ENCODE measurements at places on chromosomes 16 and 17. TPM values are rescaled to one million over a fixed set of nuclear protein-coding genes. Genes with fewer than 3 reads are reported as not detected.

DNA sequence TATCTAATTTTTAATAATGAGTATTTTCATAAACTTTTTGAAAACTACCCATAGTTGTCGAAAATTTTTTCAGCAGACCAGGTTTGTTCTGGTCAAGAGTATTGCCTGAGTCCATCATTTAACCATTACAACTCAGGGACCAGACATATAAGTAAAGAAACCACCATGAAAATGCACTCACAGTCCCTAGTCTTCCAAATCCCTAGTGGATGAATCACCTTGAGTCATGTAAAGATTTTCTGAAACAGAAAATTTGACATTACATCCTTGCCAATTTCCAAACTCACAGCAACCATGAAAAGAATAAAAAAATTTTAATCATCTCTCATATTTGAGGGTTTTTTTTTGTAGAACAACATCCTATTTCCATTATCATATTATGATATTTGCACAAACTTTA is 1337.5 kb upstream of the CDH8 start:
- H3K4me1 ChIP-seq: peaks cover 3% of the 10 kb centered on the region
- no peak for DNase-seq
- no peaks in the 10 kb centered on the region for H3K27me3 ChIP-seq
- H3K27ac ChIP-seq: no peak overlapping the region
- no peaks in the 10 kb centered on the region for H3K36me3 ChIP-seq

Gene PITPNM3
- total RNA-seq: 1.4 TPM

- H3K4me1 ChIP-seq: peaks cover 26% of the 10 kb centered on the region
- DNase-seq: no peak
- H3K27ac ChIP-seq: no peak overlapping the region
- H3K36me3 ChIP-seq: peaks cover 2% of the 10 kb centered on the region
These were observed 324.7 kb downstream of the BCAS3 start for GRCh38 chr17:61002316-61002736.

Gene CCL2
- total RNA-seq: 3.9 TPM

Gene CPHXL2
- not detected for total RNA-seq

Gene DNAI2
- total RNA-seq: not detected

DNA sequence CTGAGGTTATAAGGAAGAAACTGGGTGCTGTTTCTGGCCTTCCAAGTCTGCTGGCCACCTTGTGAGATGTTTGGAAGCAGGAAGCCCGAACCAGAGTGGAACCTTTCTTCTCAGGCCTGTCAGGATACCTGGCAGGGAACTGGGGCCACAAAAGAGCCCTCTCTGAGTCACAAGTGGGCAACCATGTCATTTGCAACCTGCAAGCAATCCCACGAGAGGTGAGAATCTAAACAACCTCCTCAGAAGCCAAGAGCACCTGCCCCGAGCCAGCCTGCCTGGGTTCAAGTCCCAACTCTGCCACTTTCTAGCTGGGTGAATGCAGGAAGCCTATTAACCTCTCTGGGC is 3.3 kb downstream of the COTL1 start:
- H3K4me3 ChIP-seq: peak overlapping the region; percentile 82
- peak overlapping the region; percentile 92 for H3K27ac ChIP-seq
- peaks cover 66% of the 10 kb centered on the region for H3K4me1 ChIP-seq
- peaks cover 12% of the 10 kb centered on the region for H3K36me3 ChIP-seq

GRCh38 chr16:66471264-66471663 is 44.2 kb downstream of the BEAN1 start:
- peaks cover 10% of the 10 kb centered on the region for H3K27me3 ChIP-seq
- no peak for DNase-seq
- H3K4me3 ChIP-seq: no peak overlapping the region
- no peak overlapping the region for H3K27ac ChIP-seq
- H3K36me3 ChIP-seq: no peaks in the 10 kb centered on the region

- H3K36me3 ChIP-seq: no peaks in the 10 kb centered on the region
- no peak for DNase-seq
- H3K27me3 ChIP-seq: no peaks in the 10 kb centered on the region
- H3K4me3 ChIP-seq: peak overlapping the region; percentile 63
- peak overlapping the region; percentile 37 for H3K27ac ChIP-seq
These were observed 4.3 kb upstream of the PGS1 start for GRCh38 chr17:78374189-78374588.

DNA sequence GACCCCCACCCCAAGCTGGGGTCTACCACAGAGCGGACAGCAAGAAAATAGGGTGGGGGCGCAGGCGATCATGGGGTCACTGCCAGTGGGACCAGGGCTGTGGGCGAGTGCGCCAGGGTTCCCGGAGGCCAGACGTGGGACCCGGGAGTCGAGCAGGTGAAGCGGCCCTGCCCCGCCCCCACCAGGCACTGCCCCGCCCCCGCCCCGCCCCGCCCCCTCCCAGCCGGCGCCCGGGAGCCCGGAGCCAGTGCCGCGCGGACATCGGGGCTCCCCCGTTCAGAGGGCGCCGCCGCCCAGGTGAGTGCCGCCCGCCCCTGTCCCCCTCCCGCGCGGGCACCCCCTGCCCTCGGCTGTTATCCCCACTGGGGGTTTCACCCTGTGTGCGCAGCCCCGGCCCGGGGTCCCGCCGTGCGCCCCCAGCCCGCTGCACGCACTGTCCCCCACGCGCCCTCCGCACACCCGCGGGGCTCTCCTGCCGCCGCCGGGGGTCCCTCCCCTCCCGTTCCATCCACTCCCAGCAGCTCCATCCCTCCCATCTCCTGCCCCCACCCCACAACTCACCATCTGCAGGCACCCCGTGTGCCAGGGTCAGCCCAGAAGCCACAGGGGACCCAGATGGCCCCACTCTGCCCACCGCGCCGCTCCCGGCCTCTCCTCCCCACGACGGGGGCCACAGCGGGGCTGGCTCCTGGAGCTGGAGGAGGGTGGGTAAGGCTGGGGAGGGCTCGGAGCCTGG is at the start of gene SSTR5:
SSTR5 (plus strand) TSS at position 222 of the 736 bp plus-strand sequence. CDS start 6,122 bp downstream, outside the sequence.
- peaks cover 14% of the 10 kb centered on the region for H3K4me1 ChIP-seq
- no peak within 1 kb of the TSS for H3K4me3 ChIP-seq
- H3K36me3 ChIP-seq: no peaks in the 10 kb centered on the region
- H3K27me3 ChIP-seq: peaks cover 56% of the 10 kb centered on the region
- H3K27ac ChIP-seq: no peak within 1 kb of the TSS
- no peak for DNase-seq

GRCh38 chr16:31354394-31355291 is at the start of gene ITGAX:
Gene ITGAX, plus strand, starts transcription at chr16:31355176. Its CDS starts 79 bp downstream, at chr16:31355255.
- H3K4me1 ChIP-seq: no peaks in the 10 kb centered on the region
- no peaks in the 10 kb centered on the region for H3K36me3 ChIP-seq
- DNase-seq: no peak
- H3K27me3 ChIP-seq: peaks cover 8% of the 10 kb centered on the region
- peak within 1 kb of the TSS; percentile 71 for H3K27ac ChIP-seq

DNA sequence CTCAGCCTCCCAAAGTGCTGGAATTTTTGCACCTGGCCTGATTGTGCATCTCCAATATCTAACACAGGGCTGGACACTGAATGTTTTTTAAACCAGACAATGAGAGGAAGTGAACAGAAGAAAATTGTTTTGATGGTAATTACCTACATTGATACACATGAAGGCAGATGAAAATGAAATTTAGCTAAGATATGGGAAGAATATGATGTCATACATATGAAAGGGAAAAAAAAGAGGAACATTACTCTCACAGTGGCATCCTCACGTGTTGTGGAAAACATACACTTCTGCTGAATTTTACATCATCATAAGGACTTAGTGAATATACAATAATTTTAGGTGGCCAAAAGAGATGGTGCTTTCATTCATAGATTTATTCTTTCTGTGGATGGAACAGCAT is 111.7 kb downstream of the SYCE1L start:
- H3K36me3 ChIP-seq: no peaks in the 10 kb centered on the region
- no peak for DNase-seq
- H3K4me3 ChIP-seq: no peak overlapping the region
- no peak overlapping the region for H3K27ac ChIP-seq
- no peaks in the 10 kb centered on the region for H3K4me1 ChIP-seq
- H3K27me3 ChIP-seq: peaks cover 2% of the 10 kb centered on the region

- H3K27ac ChIP-seq: peak overlapping the region; percentile 27
- DNase-seq: no peak
These were observed 165.9 kb downstream of the CCDC182 start for GRCh38 chr17:57579245-57579644.

Gene TPPP3
- 4.7 TPM for total RNA-seq

Gene ETV4
- total RNA-seq: 55.0 TPM

- no peak overlapping the region for H3K4me3 ChIP-seq
- H3K27me3 ChIP-seq: no peaks in the 10 kb centered on the region
- H3K36me3 ChIP-seq: no peaks in the 10 kb centered on the region
These were observed 8.1 kb upstream of the PPP1R27 start for GRCh38 chr17:81842725-81843504.

Gene TXNDC17
- 112 TPM for total RNA-seq

GRCh38 chr16:52383119-52383518 is 163.8 kb downstream of the TOX3 start:
- no peaks in the 10 kb centered on the region for H3K27me3 ChIP-seq
- H3K36me3 ChIP-seq: no peaks in the 10 kb centered on the region
- no peak overlapping the region for H3K4me3 ChIP-seq
- H3K4me1 ChIP-seq: no peaks in the 10 kb centered on the region
- DNase-seq: no peak
- peak overlapping the region; percentile 46 for H3K27ac ChIP-seq

Gene MYH2
- 0.05 TPM for total RNA-seq

Gene NPIPB9
- 3.7 TPM for total RNA-seq

All from neural crest cell (in vitro differentiated cells).